ENCODE measurements at places on chromosomes 16 and 17.

GRCh38 chr17:7717756-7718350 lies 309 bp downstream of the DNAH2 start:
- peak; percentile 58 for DNase-seq

DNA sequence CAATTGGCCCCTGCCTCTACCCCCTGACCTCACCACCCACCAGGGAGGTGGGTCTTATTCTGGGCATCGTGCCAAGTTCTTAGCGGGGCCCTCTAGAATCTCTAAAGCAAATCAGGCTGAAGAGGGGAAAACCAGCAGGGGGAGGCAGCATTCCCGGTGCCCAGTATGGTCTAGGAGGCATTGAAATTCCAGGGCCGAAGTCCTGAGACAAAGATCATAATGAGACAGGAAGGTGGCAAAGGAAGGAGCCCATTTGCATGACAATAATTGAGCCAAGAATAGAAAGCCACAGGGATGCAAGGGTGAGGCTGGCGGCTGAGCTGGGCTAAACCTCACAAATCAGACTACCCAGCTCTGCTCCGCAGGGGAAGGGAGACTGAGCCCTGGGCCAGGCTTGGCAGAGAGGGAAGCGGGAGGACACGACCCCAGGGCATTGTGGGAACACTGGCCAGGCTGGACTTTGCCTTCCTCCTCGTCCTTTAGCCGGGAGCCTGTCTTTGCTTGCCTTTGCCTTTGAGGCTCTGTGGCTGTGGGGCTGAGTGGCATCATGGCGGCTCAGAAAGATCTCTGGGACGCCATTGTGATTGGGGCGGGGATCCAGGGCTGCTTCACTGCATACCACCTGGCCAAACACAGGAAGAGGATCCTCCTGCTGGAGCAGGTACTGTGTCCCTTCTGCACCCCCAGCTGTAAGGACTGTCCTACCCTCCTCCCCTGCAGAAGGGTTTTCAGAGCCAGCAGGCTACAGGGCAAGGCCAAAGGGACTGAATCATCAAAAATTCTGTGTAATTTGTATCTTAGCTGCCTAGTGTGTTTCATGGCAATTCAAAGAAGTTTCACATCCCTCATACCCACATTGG lies at the start of gene PIPOX:
TSS of gene PIPOX (plus strand) at position 463 of the 860 bp plus-strand sequence. CDS start at position 548, 85 bp downstream.
- peak; percentile 90 for DNase-seq

- no peak for DNase-seq
Measured at GRCh38 chr16:17585449-17586074, 114.8 kb upstream of the XYLT1 start.

GRCh38 chr17:63433746-63434591 lies 12.1 kb downstream of the CYB561 start:
- DNase-seq: no peak

DNA sequence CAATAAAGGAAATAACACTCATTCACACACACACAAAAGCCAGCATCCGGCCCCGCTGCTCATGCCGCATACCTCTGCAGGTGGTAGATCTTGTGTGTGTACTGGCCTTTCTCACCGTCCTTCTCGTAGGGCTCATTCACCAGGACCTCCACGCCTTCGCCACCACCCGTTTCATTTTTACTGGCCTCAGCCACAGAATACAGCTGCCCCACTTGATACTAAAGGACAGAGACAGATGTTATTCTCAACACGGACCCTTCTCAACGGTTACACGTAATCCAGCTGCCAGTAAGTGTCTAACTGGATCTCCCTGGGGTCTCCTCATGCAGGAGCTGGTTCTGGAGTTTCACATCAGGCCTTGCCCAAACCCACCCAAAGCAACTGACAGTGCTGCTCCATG lies 9.7 kb downstream of the PITPNA start:
- no peak for DNase-seq

DNA sequence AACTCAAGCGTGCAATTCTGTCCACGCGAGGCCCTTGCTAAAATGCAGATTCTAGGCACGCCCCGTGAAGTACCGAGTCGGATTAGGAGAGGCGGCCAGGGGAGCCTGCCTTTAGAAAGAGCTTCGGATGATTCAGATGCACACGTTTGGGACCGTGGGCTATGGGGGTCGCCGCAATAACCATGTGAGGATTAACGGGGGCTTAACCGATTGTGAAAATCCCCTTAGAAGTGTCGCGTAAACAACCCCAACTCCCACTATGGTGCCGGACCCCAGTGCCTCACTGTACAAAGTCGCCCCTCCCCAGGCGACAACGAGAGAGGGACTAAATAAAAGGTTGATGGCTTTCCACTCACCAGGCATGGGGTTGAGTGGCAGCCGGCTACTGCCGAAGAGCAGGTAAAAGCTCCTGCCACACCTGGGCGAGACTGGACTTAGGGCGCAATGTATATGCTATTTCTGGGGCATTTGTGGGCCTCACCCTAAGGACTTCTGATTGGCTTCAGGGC lies 635 bp upstream of the SP2 start:
- peak; percentile 21 for DNase-seq

DNA sequence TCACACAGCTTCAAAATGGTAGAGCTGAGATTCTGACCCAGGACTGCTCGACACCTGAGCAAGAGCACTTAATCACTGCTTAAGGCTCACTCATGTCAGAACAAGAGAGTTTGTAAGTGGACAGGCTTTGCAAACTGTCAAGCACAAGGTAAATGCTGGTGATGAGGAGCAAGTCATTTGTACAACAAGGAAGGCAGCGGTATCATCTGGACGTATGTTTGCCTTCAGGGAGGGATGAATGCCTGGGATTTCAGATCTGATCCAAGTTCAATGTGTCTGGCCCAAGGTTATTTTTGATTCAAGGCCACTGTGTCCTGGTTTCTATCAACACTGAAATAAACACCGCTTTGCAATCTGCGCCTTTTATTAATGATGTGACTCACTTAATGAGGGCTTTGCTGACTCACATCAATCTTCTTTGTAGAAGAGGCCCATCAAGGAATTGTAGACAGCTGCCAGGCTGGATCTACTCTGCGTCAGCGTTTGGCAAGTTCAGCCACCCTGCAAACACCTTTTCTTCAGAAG lies 174.4 kb upstream of the HS3ST3A1 start:
- peak; percentile 42 for DNase-seq

DNA sequence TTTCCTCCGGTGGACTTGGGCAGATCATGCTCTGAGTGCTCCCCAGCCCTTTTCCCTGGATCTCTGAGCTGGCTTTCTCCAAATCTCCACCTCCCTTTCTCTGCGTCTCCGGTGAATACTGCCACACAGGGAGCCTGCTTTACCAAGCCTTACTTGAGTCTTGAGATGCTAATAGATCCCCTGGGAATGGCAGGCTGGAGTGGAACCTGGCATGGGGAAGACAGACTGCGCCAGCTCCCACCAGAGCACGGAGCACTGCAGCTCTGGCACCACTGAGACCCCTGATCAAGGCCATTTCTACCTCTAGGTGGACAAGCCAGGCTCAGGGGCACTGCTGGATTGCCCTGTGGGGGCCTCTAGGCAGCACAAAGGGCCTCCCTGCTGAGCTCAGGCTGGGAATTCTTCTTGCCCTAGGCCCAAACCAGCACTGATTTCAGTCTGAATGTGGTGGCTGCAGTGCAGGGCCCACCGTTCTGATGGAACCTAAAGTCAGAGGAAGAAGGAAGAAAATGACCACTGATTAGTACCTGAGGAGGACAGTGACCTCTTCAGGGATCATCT lies 74.3 kb upstream of the CRHR1 start:
- DNase-seq: no peak

- no peak for DNase-seq
Measured at GRCh38 chr16:17173281-17173680, 297.5 kb downstream of the XYLT1 start.

DNA sequence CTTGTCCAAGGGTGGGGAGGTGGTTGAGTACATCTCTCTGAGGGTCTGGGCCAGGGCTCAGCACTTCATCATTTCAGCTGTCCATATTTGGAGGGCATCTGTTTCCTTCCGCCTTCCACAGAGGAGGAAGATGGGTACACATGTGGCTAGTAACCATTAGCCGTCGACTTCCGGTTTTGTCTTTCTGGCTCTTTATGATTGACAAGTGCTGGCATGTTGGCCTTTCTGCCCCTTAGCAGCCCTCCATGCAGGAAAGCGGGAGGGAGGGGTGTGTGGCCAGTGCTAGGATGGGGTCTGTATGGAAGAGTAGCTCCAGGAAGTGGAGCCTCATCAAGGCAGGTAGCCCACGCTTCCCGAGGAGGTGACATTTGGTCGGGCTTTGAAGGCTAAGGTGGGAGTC lies 69.6 kb downstream of the RAI1 start:
- DNase-seq: no peak

- no peak for DNase-seq
Measured at GRCh38 chr16:30352488-30353401, 2.4 kb downstream of the CD2BP2 start.

GRCh38 chr17:73189417-73190099 lies 3.3 kb upstream of the COG1 start:
- DNase-seq: peak; percentile 69

DNA sequence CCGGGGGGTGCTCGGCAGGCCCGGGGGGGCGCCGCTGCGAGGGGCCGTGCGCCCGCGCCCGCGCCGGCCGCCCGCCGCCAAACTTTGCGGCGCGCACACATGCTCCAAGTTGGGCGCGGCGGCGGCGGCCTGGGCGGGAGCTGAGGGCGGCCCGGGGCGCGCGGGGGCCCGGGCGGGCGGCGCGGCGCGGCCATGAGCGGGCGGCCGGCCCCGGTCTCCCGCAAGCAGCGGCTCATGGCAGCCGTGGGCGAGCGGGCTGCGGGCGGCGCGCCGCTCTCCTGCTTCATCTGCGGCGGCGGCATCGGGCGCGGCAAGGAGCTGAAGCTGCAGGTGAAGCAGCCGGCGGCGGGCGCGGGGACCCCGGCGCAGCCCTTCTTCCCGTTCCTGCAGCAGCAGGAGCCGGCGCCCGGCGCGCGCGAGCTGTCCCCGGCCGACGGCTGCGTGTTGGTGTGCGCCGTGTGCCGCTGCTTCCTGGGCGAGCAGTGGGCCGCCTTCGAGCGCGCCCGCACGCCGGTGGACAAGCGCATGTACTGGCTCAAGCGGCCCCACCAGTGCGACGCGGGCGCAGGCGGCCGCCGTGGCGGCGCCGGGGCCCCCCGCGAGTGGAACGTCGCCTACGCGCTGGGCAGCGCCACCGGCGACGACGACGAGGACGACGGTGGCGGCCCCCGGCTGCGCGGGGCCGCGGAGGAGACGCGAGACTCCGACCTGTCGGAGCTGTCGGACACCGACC lies 57.2 kb upstream of the CIBAR2 start:
- DNase-seq: peak; percentile 57

- no peak for DNase-seq
Measured at GRCh38 chr16:13068912-13069583, 167.7 kb downstream of the SHISA9 start.

GRCh38 chr17:58344047-58344790 lies 7.8 kb downstream of the SUPT4H1 start:
- DNase-seq: no peak

GRCh38 chr17:29020576-29020975 lies 14.7 kb upstream of the SEZ6 start:
- DNase-seq: no peak

- no peak for DNase-seq
Measured at GRCh38 chr17:32484628-32485027, 2.2 kb upstream of the CDK5R1 start.

DNA sequence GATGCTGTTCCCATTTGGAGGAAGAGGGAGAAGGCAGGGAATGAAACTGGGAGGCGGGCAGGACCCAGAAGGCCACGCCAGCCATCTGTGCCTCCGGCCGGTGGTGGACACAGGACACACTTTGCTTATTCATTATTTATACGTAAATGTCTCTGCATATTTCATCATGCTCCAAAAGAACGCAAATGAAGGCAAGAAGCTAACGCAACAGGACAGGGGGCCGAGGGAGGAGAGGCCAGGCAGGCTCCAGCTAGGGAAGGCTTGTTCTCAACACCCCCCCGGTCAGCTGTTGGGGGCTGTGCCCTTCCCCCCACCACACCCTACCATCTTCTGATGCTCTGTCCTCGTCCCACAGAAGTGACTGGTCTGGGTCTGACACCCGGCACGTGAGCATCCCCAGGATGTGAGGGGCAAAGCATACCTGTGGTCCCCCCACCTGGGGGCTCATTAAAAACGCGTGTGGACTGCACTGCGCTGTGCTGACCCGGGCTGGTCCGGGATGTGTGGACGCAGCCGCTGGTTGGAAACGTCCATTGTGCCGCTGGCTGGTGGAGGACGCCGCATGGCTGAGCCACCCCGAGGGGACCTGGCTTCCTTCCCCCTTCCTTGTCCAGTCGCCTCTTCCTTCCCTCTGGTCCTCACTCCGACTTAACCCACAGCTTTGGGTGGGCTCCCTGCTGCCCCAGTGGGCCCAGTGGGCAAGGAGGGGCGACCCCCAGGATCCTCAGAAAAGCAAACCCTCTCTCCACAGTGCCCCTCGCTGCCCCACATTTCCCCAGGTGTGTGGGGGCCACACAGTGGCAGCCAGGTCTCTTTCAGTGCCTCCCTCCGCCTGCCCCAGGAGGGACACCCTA lies 46.4 kb upstream of the ENPP7 start:
- no peak for DNase-seq

- DNase-seq: no peak
Measured at GRCh38 chr16:57680842-57681375, 12.8 kb downstream of the ADGRG3 start.
